Iris pigment epithelial cell (primary cell): ENCODE measurements at places on chromosomes 2 and 18.

GRCh38 chr2:153059338-153060052 is 341.1 kb downstream of the ARL6IP6 start:
- DNase-seq, result peak; percentile 20

- peak; percentile 96 for DNase-seq
Measured at GRCh38 chr2:182915369-182916326, 49.2 kb upstream of the FRZB start.

- DNase-seq, result no peak
Measured at GRCh38 chr18:47718646-47719045, 211.8 kb downstream of the SMAD2 start.

DNA sequence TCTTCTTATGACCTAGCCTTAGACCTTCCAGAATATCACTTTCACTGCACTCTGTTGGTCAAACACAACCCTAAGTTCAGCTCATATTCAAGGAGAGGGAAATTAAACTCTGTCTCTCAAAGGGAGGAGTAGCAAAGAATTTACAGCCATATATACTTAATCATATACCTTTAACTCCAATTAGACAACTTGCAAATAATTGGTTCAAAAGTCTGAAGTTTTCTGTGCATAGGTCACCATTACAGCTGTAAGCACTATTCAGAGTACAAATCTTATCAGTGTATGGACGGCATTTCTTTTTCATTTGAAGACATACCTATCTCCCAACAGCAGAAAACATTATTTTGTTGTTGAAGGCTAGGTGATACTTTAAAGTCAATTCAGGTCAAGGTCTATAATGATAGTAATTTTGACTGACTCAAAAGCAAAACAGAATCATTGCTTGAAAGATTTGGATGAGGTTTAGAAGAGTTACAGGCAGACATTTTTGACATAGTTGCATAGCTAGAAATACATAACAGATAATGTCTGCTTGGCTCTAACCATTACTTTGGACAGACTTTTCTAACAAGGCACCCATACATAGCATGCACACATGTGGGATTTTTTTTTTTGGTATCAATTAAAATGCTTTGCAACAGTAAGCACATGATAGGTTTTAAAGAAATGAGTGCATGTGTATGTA is 131.5 kb downstream of the CPS1 start:
- DNase-seq, result no peak

GRCh38 chr2:238267341-238267710 is 21.1 kb downstream of the PER2 start:
- no peak for DNase-seq

- peak; percentile 58 for DNase-seq
Measured at GRCh38 chr18:35143622-35144596, 96.9 kb upstream of the ZNF397 start.

GRCh38 chr2:108454440-108454839 is 5.4 kb downstream of the GCC2 start:
- peak; percentile 69 for DNase-seq

DNA sequence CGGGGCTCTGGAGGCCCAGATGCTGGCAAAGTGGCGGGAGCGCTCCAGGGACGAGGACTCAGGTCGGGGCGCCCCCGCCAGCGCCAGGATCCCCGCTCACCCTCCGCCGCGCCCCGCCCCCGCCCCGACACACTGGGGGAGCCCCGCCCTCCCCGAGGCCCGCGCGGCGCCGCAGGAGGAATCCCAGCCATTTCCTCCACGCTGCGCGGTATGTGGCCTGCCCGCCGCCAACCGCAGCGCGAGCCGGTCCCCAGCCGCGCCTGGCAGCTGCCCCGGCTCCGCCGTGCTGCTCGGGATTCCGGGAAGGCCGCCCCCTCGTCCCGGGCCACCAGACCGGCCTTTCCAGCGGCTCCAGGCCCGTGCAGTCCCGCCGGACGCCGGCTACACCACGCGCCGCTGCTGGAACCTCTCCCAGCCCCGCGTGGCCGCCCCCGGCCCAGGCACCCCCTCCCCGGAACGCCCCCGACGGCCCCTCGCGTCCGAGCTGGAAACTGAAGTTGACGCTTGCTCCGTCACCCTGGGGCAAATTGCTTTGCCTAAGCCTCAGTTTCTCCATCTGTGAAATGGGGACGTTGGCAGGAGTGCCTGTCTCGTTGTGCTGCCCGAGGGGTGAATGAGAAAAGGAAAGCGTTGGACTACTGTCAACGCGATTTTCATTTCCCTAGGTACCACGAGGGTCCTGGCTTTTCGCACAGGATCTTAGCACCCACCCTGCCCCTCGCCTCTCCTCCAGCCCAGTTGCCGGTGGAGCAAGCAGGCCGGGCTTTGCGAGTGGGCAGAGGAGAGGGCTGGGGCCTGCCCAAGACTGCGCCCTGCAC is 53.6 kb downstream of the PKDCC start:
- DNase-seq, result peak; percentile 89

DNA sequence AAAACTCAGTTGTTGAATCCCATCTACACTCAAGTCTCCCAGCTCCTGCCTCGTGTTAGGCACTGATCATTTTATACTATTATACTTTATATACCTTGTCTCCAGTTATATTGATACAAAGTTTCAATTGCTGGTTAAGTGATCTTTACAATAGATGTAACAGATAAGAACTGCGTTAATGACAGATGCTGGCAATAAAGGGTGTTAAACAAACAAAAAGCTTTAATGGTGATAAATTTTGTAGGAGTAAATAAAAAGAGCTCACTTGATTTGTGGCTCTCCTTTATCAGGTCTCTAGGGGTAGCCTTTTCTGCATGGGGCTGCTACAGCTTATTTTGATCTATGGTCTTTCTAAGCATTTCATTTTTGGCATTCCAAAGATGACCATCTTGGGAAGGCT is 106.9 kb upstream of the GAREM1 start:
- no peak for DNase-seq

DNA sequence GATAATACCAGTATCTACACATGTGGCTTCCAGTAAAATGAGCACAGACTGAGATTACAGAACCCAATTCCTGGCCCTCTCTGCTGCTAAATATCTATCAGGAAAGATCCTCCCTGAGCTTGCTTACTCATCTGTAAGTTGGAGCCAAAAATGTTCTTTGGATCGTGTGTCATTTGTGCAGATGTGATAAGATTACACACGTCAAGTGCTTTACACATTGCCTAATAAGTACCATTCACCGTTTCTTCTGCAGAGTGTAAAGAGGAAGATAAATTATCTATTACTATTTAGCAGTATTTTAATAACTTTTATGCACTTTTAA is 23.2 kb upstream of the SLC20A1 start:
- DNase-seq, result peak; percentile 96

- no peak for DNase-seq
Measured at GRCh38 chr2:72989770-72990556, 72.6 kb downstream of the EMX1 start.

DNA sequence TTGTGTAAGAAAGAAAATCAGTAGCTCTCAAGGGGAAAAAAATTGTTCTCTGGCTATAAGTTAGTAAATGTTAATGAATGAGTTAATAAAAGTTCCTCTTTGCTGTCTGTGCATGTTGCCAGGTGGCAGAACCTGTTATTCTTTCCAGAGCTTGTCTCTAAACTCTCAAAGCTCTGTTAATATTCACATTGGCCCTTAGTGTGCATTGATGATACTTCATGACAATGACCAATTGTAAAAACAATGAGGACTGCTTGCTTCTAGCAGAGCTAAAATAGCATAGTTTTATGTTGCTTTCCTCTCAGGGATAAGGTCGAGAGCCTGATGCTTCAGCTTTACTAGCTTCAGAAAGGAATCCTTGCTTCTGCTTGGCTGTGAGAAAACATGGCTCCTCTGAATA is 91.5 kb downstream of the RAD51AP2 start:
- DNase-seq, result no peak

DNA sequence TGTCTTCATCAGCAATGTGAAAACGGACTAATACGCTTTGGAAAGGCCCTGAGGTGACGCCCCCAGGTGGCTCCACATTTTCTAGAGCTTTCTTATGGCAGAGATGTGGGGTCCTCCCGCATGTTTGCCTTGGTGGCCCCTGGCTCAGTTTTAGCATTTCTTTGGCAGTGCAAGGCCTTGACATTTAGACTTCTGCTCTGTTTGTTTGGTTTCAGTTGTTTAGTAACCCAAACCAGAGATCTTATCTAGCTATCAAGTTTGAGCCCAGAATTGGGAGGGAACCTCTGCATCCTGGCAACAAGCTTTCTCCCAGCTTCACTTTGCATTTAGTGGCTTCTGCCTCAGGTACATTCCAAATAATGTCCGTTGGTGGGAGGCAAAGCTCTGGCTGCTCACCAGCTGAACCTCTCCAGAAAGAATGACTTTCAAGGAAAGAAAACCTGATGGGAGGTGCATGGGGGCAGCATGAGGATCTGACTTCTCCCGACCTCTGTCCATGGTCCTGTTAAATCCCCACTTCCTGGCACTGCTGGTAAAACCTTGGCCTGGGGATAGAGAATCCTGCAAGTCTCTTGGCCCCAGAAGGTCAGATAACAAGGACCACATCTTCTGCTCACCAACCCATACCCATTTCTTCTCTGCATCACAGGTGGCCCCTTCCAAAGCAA is 12.0 kb upstream of the MBP start:
- no peak for DNase-seq

DNA sequence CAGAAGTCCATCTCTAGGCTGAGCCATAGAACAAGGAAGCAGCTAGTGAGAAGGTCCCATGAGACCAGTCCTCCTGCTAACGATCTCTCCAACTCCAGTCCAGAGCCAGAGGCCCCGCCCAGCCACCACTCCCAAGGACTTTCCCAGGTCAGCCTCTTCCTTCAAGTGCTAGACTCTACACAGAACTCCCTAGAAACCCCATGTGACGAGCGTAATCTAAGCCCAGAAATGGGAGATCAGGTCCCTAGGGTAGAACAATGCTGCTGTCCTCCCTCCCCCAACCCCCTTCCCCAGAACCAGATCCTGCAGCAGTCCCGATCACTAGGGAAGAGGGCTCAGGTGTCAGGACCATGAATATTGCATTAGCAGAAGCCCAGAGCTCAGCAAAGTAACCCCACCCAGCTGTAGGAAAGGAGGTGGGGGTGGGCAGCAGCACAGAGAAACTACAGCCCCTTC is 6.9 kb downstream of the DCTN1 start:
- no peak for DNase-seq

DNA sequence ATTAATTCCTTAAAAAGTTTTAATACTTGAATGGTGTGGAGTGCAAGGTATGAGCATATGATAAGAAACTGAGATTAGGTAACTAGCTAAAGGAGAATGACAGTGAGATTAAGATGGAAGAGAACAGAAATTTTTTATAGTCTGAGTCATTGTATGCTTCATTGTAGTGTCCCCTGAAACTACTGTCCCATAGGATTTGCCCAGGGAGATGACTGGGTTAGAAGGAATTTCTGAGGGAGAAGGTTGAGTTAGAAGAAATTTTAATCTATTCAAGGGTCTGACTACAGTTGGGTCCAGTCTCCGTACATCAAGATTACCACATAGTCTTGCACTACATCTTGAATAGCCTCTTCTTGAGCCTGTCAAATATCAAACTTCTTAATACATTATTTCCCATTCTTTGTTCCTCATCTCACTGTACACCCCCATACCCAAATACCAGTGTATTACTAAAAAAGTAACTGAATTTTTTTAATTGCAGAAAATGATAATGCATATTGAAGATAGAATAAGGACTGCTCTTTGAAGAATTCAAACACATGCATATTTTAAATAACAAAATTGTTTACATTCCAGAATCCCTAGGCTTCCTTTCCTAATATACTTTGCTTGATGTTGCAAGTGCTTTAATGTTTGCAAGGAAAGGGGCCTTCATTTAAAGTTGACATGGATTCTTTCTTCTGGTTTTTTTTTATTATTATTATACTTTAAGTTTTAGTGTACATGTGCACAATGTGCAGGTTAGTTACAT is 314.3 kb upstream of the COL3A1 start:
- peak; percentile 67 for DNase-seq

GRCh38 chr18:45084206-45084605 is 403.5 kb downstream of the SETBP1 start:
- DNase-seq, result no peak

DNA sequence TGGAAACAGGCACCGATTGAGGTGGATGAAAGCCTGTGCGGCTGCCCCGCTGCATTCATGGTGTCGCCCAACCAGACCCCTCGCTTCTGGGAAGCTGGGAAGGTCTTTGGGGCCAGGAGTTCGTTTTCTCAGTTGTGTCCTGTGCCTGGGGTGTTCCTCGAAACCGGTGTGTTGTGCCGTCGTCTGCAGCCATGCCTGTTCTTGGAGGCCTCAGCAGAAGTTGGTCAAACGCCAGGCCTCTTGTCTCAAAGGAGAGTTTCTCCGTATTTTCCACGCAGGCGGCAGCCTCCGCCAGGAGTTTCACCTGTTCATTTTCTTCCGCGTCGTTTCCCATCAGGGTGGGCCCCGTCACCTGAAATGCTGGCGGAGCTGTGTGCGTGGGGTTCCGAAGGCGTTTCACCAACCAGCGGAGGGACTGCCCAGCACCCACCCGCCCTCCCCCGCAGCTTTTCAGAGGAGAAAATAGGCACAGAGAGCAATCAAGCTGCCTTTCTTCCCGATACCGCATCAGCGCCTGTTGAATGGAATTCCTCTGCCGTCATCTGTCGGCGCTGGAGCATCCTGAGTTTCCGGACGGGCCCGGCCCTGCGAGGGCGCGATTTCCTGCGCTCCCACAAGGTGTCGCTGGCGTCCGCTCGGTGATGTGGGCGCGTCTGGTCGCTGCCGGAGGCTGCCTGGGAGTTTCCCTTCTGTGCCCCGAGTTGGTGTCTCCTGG is 17.0 kb upstream of the NFATC1 start:
- DNase-seq, result peak; percentile 73

DNA sequence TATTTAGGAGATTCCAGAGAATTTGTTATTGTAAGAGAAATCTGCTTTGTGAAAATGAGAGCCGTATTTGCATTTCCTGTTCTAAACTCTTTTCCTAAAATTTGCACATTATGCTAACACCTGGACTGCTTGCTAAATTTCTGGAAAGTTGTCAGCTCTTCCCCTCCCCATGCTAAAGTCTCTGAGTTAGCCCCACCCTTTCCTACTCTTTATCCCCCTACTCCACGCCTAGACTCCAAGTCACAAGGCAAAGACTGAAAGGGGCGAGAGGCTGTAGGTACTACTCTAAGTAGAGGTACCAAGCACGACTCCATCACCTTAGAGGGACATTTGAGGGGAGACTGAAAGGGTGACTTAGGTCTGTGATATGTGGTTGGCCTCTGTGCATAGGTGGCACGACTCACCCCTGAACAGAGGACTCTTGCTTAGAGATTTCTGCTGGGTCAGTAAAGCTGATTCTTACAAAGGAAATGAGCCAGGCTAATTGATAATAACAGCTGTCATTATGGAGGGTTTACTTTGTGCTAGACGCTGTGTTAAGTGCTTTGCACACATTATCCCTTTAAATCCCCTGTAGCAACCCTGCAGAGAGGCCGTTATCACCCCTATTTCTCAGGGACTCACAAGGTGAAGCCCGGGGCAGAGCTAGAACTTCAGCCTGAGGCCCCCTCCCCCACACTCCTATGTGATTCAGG is 373.5 kb downstream of the EN1 start:
- DNase-seq, result no peak

GRCh38 chr2:191582355-191582754 is 95.6 kb upstream of the NABP1 start:
- DNase-seq, result peak; percentile 92

GRCh38 chr2:60516383-60516811 is 37.1 kb downstream of the BCL11A start:
- DNase-seq, result peak; percentile 93

GRCh38 chr2:64698668-64699444 is 45.1 kb upstream of the SERTAD2 start:
- peak; percentile 91 for DNase-seq
